Colonic mucosa (tissue), 4 donors: ENCODE measurements at places on chromosomes 4 and X. TPM values are rescaled to one million over a fixed set of nuclear protein-coding genes. Genes with fewer than 3 reads are reported as not detected.

- no peak for DNase-seq
These were observed 30.5 kb upstream of the TEX13C start for GRCh38 chrX:125289209-125289608.

DNA sequence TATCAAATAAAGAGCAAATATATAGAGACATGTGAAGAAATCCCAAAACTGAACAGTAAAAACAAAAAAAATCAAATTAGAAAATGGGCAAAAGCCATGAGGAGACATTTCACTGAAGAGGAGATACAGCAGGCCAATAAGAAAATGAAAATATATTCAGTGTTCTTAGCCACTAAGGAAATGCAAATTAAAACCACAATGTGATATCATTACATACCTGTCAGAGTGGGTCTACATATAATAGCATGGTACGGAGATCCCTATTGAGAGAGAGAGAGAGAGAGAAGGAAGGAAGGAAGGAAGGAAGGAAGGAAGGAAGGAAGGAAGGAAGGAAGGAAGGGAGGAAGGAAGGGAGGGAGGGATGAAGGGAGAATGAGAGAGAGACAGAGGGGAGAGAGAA is 707.0 kb upstream of the ACTRT1 start:
- DNase-seq: no peak

TAB3 gene
- 22.2 TPM for total RNA-seq

PRRG1 gene
- total RNA-seq: 15.0 TPM

NCAPG gene
- total RNA-seq: 38.8 TPM

CENPC gene
- total RNA-seq: 12.7 TPM
